ENCODE measurements at places on chromosomes 1 and 21.

- no peak for DNase-seq
Observed at GRCh38 chr1:164834641-164835040, 275.7 kb downstream of the PBX1 start.

DNA sequence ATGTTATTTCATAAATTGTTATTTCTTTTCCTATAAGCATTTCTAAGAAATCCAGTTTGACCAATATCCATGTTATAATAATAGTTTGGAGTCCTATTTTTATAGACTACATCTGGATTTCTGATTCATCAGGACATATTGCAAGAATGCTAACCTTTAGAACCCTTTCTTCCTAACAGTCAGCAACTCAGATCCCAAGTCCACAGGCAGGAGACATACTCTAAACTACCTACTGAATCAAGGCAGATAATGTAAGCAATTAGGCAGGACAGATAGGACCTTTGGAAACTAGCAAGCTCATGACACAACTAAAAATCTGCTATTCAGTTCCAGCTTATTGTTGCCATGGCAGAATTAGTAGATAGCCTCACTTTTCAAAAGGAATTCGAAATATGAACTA lies 104.1 kb downstream of the DENND1B start:
- no peak for DNase-seq

DNA sequence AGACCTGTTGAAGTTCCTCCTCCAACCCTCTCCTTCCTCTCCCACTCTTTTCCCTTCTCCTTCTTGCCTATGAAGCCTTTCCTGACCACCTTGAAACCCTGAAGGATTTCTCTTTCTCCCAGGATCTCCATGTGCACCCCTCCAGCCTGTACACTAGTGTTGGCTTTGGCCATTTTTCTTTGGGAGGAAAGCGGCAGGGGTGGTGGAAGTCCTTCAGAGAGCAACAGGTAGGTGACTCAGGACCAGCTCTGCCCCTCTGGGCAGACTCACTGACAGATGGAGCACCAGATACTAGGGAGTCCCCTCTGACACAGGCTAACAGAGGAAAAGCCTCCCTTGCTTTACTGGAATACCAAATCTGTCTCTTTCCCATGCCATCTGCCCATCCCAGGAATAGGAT lies 4.6 kb downstream of the SLC26A9 start:
- DNase-seq: no peak

DNA sequence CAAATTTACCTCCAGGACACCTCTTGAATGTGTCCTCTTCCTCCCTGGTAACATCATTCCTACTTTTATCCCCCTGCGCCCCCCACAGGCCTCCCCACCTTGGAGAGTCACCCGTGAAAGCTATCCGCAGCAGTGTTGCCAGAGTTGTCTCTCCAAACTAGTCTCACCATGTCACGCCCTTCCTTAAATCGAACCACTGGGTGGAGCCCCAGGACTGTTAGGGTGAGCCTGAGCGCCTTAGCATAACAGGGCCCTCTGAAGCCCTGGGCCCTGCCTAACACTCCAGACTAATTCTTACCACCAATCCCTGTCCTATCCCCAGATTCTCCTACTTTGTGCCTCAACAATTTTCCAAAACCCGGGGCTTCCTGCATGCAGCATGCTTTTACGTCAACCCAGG lies 35.0 kb downstream of the HSD3B2 start:
- DNase-seq: no peak

DNA sequence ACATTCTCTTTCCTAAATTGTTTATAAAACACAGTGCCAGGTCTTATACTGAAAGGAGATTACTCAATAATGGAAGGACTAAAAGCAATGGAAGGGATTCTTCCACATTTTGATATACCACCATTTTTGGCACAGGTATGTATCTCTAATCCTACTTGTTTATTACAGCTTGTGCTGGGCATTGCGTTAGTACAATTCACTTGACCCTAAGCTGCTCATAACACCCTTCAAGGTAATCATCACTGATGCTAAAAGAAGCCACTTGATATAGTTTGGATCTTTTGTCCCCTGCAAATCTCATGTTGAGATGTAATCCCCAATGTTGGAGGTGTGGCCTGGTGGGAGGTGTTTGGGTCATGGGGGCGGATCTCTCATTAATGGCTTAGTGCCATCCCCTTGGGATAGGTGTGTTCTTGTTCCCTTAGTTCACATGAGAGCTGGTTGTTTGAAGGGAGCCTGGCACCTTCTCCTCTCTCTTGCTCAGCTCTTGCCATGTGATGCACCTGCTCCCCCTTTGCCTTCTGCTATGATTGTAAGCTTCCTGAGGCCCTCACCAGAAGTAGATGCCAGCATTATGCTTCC lies 71.1 kb downstream of the NIBAN1 start:
- no peak for DNase-seq

DNA sequence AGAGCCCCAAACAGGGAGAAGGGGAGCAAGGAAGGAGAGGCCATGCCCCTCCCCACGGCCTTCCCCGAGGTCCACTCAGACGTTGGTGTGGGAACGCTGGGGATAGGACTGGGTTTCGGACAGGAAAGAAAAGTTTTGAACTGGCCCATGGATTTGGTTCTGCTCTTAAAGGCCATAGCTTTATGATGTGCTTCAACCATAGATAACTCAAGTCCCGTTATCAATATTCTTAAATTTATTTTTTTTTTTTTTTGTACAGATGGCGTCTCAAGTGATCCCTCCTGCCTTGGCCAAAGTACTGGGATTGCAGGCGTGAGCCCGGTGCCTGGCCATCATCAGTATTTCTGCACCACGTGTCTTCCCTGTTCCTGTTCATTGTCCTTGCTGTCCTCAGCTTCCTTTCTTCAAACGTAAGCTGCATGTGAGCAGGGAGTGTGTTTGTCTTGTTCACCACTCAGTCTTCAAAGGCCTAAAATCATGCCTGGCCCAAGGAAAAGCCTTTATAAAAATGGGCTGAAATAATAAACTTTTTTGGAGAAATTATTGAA lies 820 bp upstream of the KRTAP10-1 start:
- DNase-seq: no peak

GRCh38 chr1:223748405-223748772 lies 36.0 kb downstream of the CAPN2 start:
- no peak for DNase-seq

- no peak for DNase-seq
Observed at GRCh38 chr1:99445071-99445470, 180.8 kb downstream of the PLPPR4 start.

GRCh38 chr21:41766883-41767605 lies at the start of gene RIPK4:
RIPK4 (minus strand) TSS chr21:41767052; CDS start chr21:41767041, 11 bp downstream.
- DNase-seq: peak; percentile 59

DNA sequence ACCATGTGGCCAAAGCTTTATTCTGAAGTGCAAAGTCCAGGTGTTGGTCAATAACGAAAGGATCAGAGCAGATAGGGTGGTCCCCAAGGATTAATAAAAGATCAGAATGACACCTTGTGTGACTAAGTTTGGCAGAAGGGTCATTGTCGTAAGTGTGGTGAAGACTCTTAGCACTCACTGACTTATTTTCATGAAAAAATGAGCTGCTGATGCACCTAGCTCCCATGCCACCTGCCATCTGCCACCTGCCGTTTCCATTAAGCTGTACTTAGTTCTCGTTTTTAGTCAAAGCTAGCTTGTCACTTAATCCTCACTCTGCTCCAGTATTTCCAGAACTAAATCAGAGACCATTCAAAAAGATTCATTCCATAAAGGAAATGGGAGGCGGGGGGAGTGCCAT lies 112.6 kb downstream of the SEC16B start:
- DNase-seq: no peak

GRCh38 chr1:182149411-182149965 lies 88.0 kb upstream of the ZNF648 start:
- DNase-seq: peak; percentile 24

- DNase-seq: no peak
Observed at GRCh38 chr1:11788549-11789053, 17.2 kb downstream of the MTHFR start.

DNA sequence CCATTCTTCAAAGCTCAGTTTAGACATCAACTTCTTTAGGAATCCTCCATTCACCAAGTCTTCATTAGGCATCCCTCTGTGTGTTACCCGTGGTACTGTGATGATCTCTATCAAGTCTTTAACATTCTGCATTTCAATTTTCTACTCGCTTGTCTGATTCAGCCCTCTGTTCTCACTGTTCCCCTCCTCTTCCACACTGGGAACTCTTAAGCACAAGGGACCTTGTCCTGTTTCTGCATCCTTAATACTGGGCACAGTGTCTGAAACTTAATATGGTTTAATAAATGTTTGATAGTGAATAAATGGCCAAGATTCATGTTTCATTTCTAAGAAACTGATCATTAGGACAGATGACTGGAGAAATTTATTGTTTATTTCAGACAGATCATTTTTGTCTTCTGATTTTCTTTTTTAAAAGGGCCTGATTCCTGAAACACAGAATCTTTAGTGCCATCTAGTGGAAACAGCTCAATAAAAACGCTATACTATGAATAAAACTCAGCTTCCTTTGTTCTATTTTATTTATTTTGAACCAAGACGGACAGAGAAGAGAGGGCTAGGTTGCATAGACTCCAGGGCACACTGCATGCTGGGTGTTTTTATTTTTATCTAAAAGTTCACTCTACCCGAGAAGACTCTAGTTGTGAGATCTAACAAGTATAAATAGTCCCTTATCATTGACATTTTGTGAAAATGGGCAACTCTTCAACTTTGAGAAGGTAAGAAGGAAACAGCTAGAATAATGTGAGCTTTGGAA lies 7.0 kb upstream of the TRIM45 start:
- no peak for DNase-seq

GRCh38 chr1:9086796-9087195 lies 17.4 kb upstream of the SLC2A5 start:
- DNase-seq: no peak

- no peak for DNase-seq
Observed at GRCh38 chr1:41135196-41135947, 106.7 kb downstream of the SCMH1 start.

DNA sequence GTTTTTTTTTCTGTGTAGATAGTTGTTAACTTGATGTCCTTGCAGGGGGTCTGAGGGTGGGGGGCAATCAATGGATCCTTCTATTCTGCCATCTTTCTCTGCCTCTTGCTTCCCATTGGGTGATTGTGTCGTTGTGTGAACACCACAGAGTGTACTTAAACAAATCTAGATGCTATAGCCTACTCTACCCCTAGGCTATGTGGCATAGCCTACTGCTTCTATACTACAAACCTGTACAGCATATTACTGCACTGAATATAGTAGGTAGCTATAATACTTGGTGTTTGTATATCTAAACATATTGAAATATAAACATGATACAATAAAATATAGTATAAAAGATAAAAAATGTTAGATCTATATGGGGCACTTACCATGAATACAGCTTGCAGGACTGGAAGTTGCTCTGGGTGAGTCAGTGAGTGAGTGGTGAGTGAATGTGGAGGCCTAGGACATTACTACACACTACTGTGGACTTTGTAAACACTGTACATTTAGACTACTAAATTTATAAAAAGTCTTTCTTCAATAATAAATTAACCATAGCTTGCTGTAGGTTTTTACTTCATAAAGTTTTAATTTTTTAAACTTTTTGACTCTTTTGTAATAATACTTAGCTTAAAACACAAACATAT lies 105.4 kb downstream of the CENPF start:
- no peak for DNase-seq

GRCh38 chr1:83545066-83545862 lies 453.7 kb downstream of the TTLL7 start:
- DNase-seq: no peak

- no peak for DNase-seq
Observed at GRCh38 chr21:33067043-33067442, 2.9 kb upstream of the OLIG1 start.

- DNase-seq: peak; percentile 73
Observed at GRCh38 chr1:23980728-23981070, 572 bp upstream of the SRSF10 start.

DNA sequence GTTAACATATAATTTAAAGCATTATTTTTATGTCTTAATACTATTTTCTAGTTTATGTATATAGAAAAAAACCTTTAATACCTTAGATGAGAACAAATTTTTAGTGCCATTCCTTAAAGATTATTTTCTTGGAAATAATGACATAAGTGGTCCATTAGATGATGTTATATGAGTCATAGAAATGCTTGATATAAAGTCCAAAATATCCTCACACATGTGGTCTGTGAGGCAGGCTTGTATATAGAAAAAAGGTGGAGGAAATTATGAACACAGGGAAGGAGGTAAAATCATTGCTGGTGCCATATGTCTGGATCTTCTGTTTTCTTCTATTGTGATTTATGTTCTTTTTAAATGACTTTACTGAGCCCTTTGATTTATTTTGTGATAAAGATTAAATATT lies 79.3 kb downstream of the MAP3K7CL start:
- DNase-seq: no peak

- no peak for DNase-seq
Observed at GRCh38 chr1:232416026-232416568, 213.8 kb downstream of the SIPA1L2 start.

- no peak for DNase-seq
Observed at GRCh38 chr1:108053270-108054013, 88.5 kb upstream of the VAV3 start.

DNA sequence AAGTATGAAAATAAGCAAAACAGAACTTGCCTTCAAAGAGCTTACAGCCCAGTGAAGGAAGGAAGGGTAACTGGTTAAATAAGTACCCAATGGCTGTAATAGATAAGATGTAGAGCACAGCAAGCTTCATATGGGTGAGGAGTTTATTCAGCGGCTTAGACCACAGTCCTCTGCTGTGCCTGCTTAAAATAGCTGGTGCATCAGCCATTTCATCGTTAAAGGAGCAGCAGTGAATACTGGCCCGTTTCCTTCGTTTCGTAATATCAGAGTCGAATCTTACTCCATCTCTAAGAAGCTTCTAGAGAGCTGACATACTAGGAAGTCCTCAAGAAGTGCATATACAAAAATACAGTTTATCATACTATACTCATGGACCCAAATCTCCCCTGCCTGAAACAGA lies 286.5 kb downstream of the NFIA start:
- DNase-seq: no peak

DNA sequence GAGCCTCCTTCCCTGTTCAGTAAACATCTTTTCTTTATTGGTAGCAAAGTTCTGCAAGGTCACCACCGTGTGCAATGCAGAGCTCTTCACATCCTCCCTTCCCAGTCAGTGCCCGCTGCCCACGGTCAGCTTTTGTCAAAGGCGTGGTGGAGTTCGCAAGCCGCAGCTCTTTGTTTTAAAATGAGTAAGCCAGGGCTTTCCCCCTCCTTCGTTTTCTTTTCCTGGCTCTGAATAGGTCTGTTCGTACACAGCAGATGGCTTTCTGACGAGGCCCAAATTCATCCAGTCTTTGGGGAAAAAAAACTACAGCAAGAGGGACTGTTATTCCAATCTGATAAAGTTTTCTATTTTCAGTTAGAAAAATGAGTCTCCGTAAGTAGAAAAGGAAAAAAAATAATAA lies 153.2 kb downstream of the LRIG2 start:
- DNase-seq: no peak

Data from NCI-H460 (cell line).